ENCODE measurements at places on chromosomes 5 and 9.

DNA sequence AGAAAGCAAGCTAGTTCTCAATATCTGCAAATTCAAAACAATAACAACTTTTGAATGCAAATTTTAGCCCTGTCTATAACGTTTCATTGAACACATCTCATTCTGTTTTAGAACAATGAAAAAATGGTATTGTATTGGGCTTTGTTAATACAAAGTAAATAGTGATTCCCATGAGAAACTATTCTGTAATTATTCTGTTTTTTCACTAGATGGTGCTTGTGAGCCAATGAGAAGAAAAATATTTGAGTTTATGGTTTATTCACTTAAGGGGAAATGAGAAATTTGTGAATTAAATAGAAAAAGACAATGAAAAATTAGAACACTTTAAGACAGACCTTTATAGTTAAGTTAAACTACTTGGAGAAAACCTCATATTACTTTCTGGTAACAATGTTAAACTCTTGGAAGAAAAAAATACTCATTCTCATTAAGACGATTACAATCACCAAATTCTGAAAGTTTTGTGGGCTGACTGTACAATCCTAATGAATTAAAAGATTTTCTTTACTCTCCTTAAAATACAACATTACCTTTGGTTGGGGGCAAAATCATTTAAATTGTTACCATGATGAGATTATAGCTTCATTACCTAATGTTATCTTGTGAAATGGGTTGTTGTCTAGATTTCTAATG lies 127.0 kb downstream of the NNT start:
- no peak for DNase-seq

DNA sequence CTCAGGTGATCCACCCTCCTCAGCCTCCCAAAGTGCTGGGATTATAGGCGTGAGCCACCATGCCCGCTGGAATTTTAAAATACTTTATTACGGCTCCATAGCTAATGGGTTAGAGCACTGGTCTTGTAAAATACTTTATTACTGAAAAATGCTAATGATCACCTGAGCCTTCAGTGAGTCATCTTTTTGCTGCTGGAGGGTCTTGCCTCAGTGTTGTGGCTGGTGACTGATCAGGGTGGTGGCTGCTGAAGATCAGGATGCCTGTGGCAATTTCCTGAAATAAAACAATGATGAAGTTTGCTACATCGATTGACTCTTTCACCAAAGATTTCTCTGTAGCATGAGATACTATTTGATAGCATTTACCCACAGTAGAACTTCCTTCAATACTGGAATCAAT lies 26.0 kb upstream of the GNE start:
- no peak for DNase-seq

- DNase-seq = no peak
These were observed 89.7 kb upstream of the SAP30L start for GRCh38 chr5:154356020-154356655.

DNA sequence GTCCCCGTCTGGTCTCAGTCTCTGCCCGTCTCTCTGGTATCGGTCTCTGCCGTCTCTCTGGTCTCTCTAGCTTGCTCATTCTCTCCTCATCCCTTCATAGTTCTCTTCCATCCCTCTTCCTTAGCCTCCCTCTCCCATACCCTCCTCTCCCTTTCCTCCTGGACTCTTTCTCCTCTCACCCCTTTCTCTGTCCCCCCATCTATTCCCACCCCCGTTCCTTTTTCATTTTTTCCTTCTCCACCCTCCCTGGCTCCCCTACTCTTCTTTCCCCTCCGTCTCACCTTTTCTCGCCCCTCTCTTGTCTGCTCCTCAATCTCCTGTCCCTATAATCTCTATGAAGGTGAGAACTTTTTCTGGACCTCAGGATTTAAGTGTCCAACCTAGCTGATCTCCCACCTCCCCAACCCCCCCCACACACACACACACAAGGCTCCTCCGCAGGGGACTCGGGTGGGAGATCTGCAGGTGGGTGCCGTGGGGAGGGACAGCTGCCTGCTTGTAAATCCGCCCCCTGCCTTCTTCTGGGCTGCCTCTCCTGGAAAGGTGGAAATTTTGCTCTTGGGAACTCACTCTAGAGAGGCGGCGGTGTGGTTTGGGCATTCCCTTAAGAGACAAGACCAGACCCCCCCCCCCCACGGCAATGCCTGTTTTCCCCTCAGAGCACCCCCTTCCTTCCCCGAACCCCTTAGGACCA lies 953 bp downstream of the UBE2QL1 start:
- DNase-seq = no peak

DNA sequence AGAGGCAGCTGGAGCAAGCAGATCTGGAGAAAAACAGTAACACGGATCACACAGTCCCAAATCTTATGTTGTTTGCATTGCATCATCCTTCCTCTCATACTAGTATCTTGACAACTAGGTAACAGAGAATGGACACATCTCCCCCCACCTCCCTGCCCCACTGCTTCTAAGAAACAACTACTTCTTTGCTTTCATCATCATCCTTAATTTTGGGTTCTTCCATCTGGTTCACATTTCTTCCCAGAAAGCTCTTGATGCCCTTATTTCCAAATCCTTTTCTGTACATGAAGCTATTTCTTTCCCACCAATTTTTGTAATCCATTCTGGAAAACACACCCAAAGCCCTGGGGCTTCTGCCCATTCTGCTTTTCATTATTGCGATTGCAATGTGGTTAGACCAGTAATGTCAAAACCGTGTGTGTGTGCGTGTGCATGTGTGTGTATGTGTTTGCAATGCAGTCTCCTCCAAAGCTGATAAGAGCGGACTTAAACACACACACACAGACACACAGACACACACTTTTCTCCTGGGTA lies 254.7 kb upstream of the SLC30A5 start:
- DNase-seq = no peak

GRCh38 chr5:89844548-89844947 lies 565.0 kb downstream of the CETN3 start:
- no peak for DNase-seq

DNA sequence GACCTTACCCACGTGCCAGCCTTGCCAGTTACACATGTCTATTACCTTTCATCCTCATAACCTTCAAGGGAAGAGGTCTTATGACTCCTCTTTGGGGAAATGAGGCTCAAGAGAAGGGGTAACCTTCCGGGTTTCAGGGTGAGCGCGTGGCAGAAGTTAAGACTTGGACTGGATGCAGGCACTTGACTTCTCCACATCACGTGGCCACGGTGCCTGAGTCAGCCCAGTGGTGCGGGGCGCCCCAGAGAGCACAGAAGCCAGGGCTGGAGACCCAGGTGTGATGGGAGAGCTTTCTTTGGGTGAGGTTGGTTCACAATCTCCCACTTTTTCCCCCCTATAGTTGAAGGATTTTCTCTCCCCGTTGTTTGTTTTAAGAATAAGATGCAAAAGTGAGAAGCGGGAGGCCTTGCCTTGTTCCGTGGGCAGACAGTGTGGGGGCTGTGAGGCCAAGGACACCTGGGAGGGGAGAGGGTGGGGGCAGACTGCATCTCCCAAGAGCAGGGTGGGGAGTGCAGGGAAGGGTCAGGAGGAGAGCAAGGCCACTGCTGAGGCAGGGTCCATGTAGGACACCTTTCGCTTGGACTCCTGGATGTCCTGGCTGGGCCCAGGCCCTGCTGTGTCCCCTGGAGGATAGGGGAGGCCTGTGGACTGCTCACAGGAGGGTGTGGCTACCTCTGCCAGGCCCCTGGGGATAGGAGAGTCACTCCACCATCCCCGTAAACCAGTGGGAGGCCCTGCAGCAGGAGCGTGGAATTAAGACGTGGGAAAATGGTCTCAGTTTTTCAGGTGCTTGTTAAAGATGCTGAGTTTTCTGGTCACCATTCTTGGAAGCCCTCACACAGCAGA lies 90.0 kb upstream of the CTSL start:
- no peak for DNase-seq

DNA sequence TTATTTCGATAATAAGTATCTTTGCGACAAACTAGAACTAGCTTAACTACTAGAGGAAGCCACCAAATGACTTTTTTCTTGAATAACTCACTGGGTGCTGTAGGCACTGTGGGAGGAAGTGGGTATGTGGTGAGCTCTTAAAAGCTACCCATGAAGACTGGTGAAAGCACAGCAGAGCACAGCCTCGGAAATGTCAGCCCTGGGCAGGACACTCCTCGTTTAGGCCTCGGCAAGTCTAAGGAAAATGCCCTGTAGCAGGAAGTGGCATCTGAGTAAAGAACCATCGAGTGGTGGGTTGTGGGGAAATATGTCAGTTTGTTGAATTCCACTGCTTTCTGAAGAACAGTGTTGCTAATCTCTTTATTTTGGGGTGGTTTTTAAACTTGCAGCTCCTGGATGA lies 44.0 kb upstream of the NCS1 start:
- peak; percentile 95 for DNase-seq

- no peak for DNase-seq
These were observed 23.1 kb downstream of the IQGAP2 start for GRCh38 chr5:76425928-76426804.

GRCh38 chr9:126211441-126212074 lies 115.1 kb upstream of the MVB12B start:
- no peak for DNase-seq

Data from CD4-positive, alpha-beta T cell (primary cell).